ENCODE measurements at places on chromosomes 7 and 10.

- DNase-seq = no peak
These were observed 30.4 kb upstream of the SHH start for GRCh38 chr7:155842496-155843265.

- DNase-seq = no peak
These were observed 139.1 kb upstream of the CSTF2T start for GRCh38 chr10:51838471-51838870.

DNA sequence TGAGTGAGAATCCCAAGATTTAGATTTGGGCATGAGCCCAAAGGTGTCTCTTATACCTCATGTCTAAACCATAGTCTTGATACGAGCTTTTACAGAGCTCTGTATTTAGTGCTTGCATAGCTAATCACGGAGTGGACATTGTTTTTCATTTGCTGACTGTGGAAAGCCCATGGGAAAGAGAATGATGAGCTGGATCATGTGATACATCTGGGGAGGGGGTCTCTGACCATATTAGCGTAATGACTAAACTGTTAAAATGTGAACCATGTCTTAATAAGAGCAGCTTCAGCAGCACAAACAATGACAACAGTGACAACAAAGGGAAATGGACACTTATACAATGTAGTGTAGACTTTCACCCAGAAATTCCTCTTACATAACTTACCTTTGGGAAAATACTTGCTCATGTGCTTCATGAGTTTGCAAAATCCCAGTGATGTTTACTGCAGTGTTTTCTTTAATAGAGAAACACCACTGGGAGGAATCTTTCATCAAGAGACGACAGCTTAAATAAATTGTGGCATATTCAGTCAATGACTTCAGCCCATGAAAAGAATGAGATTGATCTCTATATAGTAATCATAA is 44.0 kb upstream of the ITGB1 start:
- no peak for DNase-seq

- DNase-seq = no peak
These were observed 2.0 kb downstream of the PPP3CB start for GRCh38 chr10:73493781-73494180.

DNA sequence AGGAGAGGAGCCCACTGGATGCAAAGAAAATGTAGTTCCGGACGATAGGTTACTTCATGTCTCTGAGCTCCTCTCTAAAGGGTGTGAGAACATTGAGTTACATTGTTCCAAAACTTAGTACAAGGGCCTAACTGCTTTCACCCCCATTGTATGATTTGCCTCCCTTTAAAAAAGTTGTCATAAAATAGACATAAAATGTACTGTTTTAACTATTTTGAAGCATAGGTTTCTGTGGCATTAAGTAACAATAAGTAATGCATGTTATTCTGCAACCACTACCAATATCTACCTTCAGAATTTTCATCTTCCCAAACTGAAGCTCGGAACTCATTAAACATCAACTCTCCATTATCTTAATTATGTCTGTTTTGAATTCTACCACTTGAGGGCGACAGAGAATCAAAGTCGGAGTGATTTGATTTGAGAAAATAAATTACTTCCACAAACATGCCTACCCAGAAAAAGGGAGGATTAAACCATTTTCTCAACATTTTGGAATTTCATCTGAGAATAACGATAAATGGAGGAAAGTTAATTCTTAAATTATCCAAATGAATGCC is 2.7 kb downstream of the IGFBP1 start:
- DNase-seq = peak; percentile 51

GRCh38 chr10:51747216-51747615 is 47.8 kb upstream of the CSTF2T start:
- DNase-seq = no peak

- DNase-seq = no peak
These were observed 110.2 kb downstream of the MYO3A start for GRCh38 chr10:26044141-26044749.

GRCh38 chr7:10727636-10728035 is 246.0 kb upstream of the PHF14 start:
- no peak for DNase-seq

DNA sequence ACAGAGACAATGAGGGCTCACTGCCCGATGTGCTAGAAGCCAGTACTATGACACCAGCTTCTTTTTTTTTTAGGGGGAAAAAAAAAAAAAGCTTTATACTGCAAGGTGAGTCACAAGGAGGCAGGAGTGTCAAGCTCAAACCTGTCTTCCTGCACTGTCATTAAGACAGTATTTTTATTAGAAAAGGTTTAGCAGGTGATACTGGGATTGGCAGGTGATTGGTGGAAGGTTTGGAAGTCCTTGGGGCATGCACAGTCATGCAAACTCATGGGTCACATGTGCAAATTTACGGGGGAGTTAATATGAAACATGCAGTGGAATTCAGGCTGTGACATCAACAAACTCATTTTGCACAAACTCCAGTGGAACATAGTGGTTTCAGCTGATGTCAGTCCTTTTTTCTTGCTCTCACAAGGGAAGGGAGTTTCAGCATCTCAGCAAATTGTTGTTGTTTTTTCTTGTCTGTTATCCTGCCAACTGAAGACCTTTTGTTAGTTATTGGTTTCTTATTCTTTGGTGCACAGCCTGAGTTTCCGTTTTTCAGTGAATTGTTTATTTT is 530.6 kb downstream of the ANKRD7 start:
- DNase-seq = no peak

DNA sequence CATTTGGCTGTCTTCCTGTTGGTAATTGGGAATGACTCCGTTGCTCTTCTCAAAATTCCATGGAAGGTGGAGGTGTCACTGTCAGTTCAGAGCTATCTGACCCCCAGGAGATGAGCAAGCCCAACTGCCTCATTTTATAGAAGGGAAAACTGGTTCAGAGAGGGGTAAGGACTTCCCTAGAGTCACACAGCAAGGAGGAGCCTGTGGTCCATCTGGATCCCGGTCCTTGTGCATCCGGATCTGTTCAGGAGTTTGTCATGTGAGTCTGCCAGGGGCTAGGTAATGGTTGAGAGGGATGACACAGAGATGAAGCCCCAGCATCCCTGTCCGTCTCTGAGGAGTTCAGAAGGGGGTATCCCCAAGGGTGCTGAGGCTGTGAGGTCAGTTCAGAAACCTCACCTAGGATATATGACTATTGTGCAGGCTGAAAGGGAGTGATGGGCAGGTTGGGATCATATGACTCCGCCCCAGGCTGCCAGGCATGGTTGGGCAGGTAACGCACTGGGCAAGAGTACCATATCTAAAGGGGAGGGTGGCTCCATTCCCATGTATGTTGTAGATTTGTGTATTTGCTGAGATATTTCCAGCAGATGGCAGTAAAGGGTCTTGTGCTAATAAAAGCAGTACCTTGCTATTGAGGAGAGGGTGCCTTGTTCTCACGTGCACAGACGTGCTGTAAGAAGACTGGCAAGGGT is 16.0 kb upstream of the SLC29A3 start:
- DNase-seq = peak; percentile 87

DNA sequence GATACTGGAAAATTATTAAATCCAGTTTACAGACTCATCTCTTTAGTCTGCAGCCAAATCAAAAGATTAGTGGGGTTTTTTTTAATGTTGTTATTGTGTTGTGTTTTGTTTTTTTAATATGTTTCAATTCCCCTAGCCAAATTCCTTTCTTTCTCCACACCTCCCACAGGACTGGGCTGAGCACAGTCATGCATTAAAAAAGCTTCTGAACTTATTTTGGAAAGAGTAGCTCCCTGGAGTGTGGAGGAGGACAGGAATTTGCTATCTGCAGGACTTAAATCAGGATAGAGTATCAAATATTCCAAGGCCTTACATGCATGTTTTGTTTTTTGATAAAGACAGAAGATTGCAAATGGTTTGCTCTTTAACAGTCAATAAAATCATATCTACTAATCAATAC is 90.7 kb downstream of the GNAI1 start:
- DNase-seq = no peak

GRCh38 chr7:1418505-1419309 is 40.6 kb downstream of the MICALL2 start:
- DNase-seq = peak; percentile 57

DNA sequence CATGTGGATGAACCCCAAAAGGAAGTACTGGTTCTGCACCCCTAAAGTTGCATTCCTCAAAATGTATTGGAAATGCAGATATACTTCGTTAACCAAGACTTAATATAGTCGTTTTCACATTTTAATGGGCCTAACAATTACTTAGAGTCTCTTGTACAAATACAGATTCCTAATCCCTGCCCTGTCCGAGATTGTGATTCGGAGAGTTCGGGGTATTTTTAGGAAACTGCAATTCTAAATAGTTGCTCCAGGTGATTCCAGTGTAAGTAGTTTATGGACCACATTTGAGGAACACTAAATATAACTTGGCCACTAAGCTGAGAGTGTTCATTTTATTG is 830 bp downstream of the TRUB1 start:
- no peak for DNase-seq

DNA sequence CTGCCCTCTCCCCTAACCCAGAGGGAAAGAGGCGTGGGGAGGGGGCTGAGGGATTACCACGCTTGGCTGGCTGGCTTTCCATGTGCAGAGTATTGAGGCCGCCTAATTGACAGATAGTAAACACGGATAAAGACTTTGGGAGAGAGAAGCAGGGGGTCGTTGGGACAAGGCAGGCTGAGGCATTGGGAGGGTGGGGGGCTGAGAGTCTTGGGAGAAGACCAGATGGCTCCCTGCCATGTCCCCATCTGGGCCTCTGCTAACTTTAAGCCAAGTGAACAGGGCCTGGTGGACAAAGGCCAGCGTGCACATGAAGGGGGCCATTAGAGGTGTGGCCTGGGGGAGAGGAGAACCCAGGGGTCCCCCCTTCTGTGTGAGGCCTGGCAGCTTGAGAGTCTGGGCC is 55.4 kb upstream of the MXI1 start:
- no peak for DNase-seq

GRCh38 chr10:68871105-68871711 is 29.9 kb upstream of the DDX50 start:
- DNase-seq = peak; percentile 11

GRCh38 chr10:79082035-79082373 is 13.2 kb downstream of the ZMIZ1 start:
- DNase-seq = no peak

DNA sequence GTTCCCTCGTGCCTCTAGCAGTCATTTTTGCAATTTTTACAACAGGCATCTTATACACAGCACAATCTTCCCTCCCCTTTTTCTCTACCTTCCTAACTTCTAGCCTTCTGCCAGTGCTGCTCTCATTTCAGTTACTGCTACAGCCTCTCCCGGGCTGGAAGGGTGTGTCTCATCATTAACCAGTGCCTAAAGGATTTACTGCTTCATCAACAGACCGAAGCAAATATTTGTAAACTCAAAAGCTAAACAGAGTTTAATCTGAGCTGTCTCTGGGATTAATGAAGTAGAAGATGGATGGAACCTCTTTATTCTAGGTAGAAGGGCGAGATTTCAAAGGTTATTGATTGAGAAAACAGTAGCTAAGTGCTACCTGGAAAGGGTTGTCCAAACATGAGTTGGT is 94.3 kb downstream of the PRPF18 start:
- no peak for DNase-seq

GRCh38 chr7:127566242-127566641 is 19.2 kb downstream of the GCC1 start:
- DNase-seq = no peak

DNA sequence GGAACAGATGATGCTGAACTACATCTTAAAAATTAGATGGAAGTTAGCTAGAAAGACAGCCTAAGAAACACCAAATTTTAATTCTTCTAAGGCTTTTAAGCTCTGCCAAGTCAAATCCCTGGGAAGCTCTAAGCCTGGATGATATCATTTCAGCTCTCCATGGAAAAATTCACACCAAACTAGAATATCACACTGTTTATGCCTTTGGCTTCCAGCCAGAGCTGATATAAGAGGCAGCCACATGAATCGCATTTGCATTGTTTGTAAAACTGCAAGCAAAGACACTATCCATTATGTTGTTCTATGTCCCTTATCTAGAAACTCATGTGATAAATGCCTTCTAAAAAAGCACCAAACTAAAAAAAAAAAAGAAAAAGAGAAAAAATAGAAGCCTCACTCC is 430.4 kb downstream of the GRID1 start:
- DNase-seq = no peak

GRCh38 chr10:24730811-24731210 is 7.1 kb upstream of the ARHGAP21 start:
- no peak for DNase-seq

GRCh38 chr10:70169649-70170364 is 507 bp downstream of the SAR1A start:
- peak; percentile 43 for DNase-seq

All from hematopoietic multipotent progenitor cell treated with erythropoietin and hydrocortisone succinate and interleukin-3 and kit ligand, for 6 days (in vitro differentiated cells).